ENCODE measurements at places on chromosomes 2 and 18.

DNA sequence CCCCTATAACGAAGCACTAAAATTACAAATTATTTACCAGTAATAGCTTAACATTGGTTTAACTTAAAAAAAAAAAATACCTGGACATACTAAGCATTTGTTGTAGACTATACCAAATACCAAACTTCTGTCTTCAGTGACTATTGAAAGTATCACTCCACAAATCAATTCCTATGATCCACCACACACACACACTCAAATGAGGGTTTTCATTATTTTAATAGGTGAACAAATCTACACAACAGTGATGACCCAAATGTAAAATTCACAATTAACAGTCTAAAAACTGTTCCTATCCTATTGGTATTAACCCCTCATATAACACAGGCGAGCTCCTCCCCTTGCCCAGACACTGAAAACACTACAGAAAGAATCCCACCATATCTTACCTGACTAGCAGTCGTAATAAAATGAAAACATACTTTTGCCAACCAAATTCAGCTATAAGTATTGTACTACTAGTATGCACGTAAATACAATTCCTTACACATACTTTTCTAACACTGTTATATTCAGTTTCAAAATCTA lies 2.5 kb downstream of the SP3 start:
- DNase-seq: no peak

- no peak for DNase-seq
Measured at GRCh38 chr2:135409436-135409835, 121.6 kb downstream of the ZRANB3 start.

DNA sequence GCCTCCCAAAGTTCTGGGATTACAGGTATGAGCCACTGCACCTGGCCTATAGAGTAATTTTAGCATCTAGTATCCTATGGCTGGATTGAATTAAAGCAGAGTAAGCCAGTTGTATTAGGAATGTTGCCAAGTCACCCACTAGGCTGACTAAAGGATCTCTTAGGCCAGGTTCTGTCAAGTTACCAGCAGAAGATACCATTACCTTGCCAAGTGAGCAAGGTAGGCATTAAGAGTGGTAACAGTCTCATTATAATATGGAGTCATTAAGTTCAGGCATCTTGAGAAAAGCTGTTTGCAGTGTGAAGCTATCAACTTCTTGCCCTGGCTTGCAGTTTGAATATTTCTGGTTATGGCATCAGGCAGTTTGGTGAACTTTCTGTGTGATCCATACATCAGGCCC lies 37.0 kb upstream of the MTCL1 start:
- DNase-seq: no peak

GRCh38 chr2:64581018-64581417 lies 56.9 kb downstream of the AFTPH start:
- no peak for DNase-seq

Data from NCI-H524 treated with DMSO at 0.1 percent for 48 hours (cell line).